AG08395 (cell line): ENCODE measurements at places on chromosomes 11 and 22.

GRCh38 chr11:61962213-61963015 lies 5.0 kb downstream of the FTH1 start:
- no peak for DNase-seq

DNA sequence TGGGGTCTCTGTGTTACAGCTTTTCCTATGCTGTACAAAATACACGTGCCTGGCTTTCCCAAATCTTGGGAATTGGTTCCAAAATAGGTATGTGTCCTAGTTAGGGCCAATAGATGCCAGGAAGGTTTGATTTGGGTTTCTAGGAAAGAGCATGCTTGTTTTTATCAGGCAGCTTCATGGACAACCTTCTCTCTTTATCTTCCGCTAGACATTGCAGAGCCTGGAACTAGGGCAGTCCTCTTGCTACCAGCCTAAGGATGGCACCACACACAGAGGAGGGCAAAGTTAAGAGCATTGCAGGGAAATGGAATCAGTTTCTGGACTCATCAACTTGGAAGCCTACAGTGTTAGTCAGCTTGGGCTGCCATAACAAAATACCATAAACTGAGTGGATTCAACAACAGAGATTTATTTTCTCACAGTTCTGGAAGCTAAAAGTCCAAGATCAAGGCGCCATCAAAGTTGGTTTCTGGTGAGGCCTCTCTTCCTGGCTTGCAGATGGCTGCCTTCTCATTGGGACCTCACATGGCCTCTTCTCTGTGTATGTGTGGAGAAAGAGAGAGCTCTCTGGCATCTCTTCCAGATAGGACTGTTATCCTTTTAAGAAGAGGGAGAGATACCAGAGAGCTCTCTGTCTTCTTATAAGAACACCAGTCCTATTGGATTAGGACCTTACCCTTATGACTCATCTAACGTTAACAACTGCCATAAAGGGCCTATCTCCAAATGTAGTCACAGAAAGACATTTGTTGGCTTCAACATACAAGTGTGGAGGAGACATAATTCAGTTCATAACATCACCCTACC lies 27.3 kb upstream of the CREB3L1 start:
- DNase-seq = no peak

DNA sequence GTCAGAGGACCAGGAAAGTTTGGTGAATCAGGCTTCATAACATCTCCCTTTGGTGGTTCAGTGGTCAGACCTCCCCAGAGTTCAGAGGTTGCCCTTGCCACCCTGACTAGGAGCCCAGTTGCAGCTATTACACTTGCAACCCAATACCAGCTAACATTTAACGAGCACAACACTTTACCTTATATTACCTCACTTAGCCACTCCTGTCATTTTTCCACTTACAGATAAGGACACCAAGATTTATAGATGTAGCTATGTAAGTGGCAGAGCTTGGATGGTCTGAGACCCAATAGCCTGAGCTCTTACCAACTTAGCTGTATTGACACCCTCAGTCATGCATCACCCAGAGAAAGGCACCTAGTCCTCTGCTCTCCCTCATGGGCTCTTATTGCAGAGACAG lies 234.7 kb downstream of the INSC start:
- no peak for DNase-seq

- DNase-seq = peak; percentile 98
Observed at GRCh38 chr11:69497221-69497787, 15.8 kb downstream of the LINC01488 start.

DNA sequence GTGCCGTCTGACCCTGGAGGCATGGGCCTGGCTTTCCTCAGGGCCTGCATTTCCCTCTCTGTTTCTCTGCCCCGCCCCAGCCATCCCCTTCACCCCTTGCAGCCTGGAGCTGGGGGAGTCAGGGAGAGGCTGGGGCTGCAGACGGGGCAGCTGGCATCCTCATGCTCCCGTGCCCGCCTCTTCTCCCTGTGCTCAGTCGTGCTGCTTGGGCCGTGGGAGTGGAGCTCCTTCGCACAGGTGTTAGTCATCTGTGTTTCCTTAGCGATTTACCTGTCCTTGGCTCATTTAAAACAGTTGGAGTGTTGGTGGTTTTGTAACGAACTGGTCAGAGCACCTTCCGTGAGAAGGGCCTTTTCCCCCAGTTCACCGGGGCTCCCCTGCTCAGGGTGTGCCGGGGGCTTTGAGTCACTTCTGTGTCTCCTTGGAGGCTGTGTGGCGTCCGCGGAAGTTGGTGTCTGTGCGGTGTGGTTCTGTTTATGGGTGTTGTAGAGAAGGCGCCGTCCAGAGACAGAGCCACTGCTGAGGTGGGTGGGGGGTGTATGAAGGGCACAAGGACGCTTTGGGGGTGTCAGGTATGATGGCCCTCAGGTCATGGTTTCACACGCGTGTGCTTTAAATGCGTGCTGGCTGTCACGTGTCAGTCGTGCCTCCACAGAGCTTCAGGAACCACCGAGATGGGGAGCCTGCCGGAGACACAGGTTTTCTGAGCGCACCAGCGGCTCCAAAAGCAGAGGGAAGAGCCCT lies 19.5 kb downstream of the BRSK2 start:
- DNase-seq = no peak

DNA sequence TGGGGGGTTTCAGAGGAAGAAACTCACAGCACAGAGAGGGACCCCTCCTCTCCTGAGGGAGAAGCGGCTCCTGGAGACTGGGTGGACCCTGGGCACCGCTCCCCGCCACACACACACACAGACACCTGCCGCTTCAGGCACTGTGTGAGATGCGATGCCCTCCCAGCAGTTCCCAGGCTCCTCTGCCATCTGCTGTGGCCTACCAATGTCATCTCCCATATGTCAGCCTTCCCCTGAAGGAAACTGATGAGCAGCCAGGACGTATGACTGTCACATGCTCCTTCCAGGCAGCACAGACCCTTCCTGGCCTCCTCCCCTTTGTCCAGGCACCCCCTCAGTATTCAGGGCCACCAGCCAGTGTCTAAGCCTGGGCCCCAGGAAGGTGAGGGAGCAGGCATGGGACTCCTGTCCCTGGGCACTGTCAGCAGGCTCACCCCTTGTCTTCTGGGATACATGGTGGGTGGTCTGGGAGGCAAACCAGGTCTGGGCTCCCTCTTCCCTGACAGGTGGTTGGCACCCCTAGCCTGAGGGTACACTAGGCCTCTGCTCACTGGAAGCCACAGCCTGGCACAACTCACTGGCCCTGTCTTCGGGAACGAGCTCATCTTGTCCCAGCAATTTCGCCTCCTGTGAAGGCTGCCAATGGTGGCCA lies 11.8 kb upstream of the BCR start:
- DNase-seq = no peak

GRCh38 chr22:24247011-24247507 lies 2.2 kb upstream of the GGT5 start:
- DNase-seq = no peak

DNA sequence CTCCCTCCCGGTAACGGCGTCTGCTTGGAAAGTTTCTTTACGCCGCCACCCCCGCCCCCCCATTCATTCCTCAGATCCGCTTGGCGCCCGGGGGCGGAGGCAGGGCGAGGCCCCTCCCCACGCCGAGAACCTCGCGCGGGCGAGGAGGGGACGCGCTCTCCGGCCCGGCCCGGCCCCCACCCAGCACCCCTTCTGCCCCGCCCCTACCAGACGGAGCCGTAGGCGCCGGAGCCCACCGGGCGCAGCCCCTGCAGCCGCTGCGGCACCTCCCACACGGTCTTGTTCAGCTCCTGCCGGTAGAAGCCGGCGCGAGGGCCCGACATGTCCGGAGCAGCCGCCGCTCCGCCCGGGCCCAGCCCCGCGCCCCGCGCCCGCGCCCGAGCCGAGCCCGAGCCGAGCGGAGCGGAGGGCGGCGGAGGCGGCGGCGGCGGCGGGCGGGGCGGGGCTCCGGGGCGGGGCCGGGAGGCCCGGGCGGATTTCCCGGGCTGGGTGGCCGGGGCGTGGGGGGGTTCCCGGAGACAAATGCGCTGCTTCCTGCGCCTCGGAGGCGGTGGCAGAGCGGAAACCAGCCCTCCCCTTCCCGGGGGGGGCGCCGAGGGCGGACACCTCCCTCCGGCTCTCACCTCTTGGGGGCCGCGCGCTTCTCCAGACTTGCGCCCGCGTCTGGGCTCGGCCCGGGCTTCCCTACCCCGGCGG lies at the start of gene MAPK11:
Gene MAPK11 (minus strand): TSS at position 411 of the 696 bp plus-strand sequence. CDS start 88 bp downstream, at position 323.
- peak; percentile 44 for DNase-seq

GRCh38 chr11:117146521-117146920 lies 2.4 kb downstream of the PAFAH1B2 start:
- no peak for DNase-seq

- DNase-seq = peak; percentile 89
Observed at GRCh38 chr22:25368271-25368670, 148.8 kb downstream of the CRYBB2 start.

GRCh38 chr22:36668854-36669253 lies 34.7 kb downstream of the CACNG2 start:
- DNase-seq = no peak

- no peak for DNase-seq
Observed at GRCh38 chr11:118283756-118284350, 19.8 kb upstream of the MPZL2 start.

DNA sequence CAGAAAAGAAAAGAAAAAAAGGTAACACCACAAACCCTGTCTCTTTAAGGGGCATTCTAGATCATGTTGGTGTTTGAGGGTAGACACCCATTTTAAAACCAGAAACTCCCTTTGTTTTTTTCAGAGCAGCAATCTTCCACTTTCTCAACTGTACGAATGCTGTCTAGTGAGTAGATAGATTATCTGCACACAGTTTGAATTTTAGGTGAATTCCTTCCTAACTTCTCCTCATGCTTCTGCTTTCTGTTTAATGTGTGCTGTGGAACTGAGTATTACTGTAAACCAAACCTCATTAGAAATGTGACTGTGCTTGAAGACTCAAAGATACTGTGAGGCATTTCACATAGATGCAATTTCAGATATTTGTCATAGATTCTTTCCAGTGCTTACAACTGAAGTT lies 102.4 kb downstream of the PRMT3 start:
- DNase-seq = no peak

GRCh38 chr22:46323162-46323561 lies 12.4 kb upstream of the TRMU start:
- no peak for DNase-seq

GRCh38 chr11:127648583-127648982 lies 648.0 kb upstream of the KIRREL3 start:
- no peak for DNase-seq
